ENCODE measurements at places on chromosomes 12 and 14.

DNA sequence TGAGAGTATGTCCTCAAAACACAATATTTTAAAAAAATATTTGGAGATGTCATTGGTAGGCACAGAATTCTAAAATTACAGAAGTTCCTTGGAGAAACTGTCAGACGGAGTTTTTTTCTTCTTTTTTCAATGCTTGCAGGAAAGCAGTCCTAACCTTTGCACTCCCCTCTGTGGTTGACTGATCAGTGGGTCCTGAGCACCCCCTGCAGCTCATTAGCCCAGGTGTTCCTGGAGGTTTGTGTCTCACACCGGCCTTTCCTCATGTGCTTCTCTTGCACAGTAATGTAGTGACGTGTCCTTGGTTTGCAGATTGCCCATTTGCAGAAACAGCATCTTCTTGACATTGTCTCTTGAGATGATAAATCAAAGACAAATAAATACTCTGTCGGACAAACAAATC lies 513.0 kb downstream of the TMEM121 start:
- DNase-seq: peak; percentile 54

DNA sequence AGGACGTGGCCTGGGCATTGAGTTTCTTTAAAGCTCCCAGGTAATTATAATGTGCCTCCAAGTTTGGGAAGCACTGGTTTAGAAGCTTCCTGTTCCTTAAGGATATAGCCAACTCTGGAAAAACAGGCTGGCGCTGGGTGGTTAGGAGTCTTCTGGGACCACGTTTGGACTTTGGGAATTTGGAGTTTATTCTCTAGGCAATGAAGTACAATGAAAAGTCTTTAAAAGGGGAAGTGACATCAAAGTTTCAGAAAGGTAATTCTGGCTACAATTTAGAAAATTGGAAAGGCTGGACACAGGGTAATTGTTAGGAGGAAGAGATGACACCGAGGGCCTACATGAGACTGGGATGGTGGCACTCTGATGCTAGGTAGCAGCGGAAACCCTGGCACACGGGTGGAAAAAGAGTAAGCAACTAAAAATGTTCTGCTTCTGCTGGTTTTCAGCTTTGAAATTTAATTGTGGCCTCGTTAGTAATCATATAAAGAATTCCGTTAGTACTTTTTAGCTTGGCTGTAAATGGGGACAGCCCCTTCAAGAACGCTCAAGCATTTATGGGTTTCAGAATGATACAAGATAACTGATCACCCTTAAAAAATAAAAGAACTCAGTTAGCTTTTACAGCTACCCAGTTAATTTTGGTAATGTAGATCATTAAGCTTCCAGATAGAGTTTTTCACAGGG lies 12.7 kb upstream of the DCP1B start:
- DNase-seq: no peak

- DNase-seq: no peak
Measured at GRCh38 chr14:39243831-39244230, 10.1 kb downstream of the MIA2 start.

DNA sequence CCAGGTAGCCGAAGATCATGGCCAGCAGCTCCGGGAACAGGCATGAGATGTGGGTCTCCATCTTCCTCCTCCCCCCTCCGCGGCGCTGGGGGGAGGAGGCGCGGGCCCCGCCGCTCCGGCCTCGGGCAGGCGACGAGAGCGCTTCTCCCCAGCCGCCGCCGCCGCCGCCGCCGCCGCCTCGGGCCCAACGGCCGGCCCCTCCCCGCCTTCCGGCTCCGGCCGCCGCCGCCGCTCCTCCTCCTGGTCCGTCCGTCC lies 448 bp downstream of the FBXL14 start:
- DNase-seq: no peak

GRCh38 chr12:24605466-24605865 lies 343.4 kb downstream of the BCAT1 start:
- DNase-seq: no peak

DNA sequence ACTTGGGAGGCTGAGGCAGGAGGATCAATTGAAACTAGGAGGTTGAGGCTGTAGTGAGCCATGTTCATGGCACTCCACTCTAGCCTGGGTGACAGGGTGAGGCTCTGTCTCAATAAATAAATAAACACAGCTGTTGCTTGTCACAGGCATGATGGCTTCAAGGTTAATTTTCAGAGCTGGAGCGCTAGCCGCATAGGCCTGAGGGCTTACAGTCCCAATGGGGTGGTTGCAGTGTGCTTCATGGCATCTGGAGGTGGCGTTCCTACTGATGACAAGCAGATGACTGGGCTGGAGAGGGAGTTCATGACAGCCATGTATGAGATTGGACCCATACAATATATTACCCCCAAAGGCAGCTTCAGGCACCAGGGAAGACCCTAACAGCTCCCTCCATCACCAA lies 1.6 kb upstream of the FMNL3 start:
- no peak for DNase-seq

GRCh38 chr14:85531587-85532373 lies 1.8 kb downstream of the FLRT2 start:
- DNase-seq: no peak

Measured in CD4-positive, alpha-beta T cell treated with Interleukin-2 at 100 ng/mL for 4 hours (primary cell).